COR-L47 (cell line): ENCODE measurements at places on chromosomes 6 and 20.

DNA sequence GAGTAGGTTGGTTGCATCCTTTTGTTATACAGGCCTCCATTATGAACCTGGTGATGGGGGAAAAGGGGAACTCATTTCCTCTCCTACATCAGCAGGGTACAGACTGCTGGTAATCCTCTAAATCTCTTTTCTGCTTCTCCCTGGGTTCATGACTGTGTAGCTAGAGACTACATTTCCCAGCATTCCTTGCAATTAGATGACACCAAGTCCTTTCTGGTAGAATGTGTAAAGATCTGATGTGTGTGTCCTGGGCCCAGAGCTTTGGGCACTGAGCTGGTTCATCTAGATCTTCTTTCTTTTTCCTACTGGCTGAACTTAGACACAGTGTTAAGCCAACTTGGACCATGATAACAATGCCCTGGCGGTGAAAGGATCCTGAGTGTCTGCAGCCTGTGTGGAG, 104.7 kb upstream of the IFNGR1 start:
- DNase-seq: no peak

GRCh38 chr6:127494240-127494767, 24.8 kb downstream of the MTCL3 start:
- no peak for DNase-seq

DNA sequence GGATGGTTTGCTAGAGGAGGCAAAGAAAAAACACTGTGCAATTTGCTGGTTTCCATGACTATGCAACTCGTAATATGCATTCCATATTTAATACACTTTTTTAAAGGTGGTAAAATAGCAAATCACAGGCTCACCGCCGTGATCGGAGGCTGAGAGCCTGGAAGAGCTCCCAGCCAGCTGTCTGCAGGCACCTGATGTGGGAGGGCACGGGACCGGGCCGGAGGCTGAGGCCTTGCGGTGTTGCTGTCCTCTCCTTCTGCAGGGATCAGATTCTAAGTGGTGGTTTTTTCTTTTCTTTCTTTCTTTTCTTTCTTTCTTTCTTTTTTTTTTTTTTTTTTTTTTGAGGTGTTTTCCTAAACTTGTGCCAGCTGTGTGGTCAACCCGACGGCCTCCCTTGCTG, 282.3 kb downstream of the CDH4 start:
- no peak for DNase-seq

- DNase-seq: no peak
These were observed 50.8 kb upstream of the SASH1 start for GRCh38 chr6:148291876-148292275.

DNA sequence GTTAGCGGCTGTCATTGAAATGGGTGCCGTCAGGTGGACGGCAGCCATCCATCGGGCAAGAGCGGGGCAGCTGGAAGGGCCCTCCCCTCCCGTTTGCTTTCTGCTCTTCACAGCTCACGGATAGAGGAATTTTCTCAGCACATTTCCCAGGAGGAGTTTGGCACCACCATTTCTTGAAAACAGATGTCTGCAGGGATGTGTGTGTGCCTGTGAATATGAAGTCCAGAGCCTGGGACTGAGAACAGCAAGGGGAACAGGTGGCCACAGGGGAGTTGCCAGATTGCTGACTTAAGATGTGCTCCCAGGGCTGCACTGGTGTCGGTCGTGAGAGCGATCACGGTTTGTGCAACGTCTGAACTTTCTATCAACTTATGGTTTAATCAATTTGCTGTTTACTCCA, 22.1 kb upstream of the ECI2 start:
- DNase-seq: no peak

DNA sequence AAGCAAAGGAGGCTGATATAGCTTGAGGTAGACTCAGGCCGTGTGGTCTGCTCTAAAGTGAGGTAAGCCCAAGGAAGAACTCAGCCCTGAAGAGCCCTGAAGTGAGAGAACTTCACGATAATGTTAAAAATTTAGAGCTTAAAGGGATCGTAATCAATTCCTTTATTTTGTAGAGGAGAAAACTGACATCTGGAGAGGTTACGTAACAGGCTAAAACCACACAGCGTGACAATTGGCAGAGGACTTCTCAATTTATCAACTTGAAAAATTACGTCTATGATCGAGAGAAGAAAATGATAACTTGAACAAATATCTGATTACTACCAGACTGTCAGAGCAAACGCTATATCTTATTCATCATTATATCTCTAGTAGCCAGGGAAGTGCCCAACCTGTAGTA, 121.8 kb upstream of the FOXO3 start:
- no peak for DNase-seq

DNA sequence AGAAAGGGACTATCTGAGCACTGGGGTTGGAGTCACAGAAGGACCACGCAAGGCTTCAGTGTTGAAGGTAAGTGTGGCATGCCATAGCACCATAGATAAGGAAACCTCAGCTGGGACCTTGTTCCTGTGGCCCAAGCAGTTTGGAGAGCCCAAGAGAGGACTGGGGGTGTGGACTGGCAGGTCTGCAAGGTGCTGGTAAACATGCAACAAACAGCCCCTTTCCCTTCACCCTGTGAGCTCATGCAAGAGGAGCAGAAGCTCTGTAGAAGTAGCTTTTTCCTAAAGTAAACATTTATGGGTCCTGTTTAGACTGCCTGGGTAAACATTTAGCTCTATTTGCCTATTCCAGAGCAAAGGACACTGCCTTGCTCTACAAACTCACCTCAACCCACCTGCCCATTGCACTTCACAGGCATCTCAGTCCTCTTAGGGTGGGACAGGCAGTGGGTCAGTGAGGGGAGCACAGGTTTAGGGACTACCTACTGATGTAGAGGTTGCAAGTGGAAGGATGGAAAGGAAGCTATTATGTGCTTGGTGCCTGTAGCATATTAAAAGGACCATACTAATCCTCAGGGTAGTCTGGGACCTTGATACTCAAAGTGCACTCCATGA, 12.0 kb downstream of the ZSCAN31 start:
- DNase-seq: no peak

GRCh38 chr20:34256629-34257124, 15.5 kb downstream of the ASIP start:
- DNase-seq: no peak

GRCh38 chr20:38286586-38287531, 17.1 kb upstream of the BPI start:
- DNase-seq: no peak

GRCh38 chr20:62501801-62502495, 26.2 kb upstream of the GATA5 start:
- DNase-seq: no peak

DNA sequence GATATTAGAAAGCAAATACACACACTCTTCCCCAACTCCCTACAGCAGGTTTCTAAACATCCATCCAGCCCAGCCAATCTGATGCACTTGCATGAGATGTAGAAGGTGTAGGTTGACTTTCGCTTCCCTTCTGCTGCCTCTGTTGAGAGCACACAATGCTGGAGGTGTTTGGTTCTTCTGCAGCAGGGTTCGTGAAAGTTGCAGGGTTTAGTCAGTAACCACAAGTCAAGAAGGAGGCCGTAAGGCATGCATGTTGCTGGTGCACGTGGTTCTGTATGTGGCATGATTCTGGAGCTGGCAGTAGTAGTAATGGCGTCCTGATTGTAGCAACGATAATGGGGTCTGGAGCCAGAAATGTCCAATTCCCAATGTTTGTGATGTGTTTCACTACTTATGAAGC, 53.0 kb downstream of the DEK start:
- no peak for DNase-seq

- no peak for DNase-seq
These were observed 295.2 kb downstream of the EPHA7 start for GRCh38 chr6:93124006-93124632.

DNA sequence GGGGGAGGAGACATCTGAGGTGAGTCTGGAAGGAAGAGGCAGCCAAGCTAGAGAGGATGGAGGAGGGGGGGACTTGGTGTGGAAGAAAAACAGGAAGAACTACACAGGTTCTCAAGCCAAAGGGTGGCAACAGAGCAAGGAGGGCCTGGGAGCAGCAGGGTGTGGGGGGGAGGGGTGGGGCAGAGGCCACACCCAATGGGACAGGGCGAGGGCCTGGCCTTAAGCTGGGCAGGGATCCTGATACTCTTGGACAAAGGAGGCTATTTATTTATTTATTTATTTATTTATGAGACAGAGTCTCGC, 359.0 kb downstream of the ZFAND3 start:
- DNase-seq: no peak
